A375 (cell line): ENCODE measurements at places on chromosomes 5 and 9. TPM values are rescaled to one million over a fixed set of nuclear protein-coding genes. Genes with fewer than 3 reads are reported as not detected.

The HSD17B3 gene
- 1.0 and 1.2 TPM in 2 replicates for total RNA-seq

The FGF1 gene
- total RNA-seq: 2.3 and 3.1 TPM in 2 replicates

The IL7R gene
- 7.3 and 8.3 TPM in 2 replicates for total RNA-seq

The DEPDC1B gene
- total RNA-seq: 26.9 and 31.8 TPM in 2 replicates

The RGS7BP gene
- not detected in 2 replicates for total RNA-seq

The SLC38A9 gene
- 20.4 and 27.7 TPM in 2 replicates for total RNA-seq

The SCGB3A1 gene
- not detected in 2 replicates for total RNA-seq

The REEP5 gene
- total RNA-seq: 35.6 and 42.6 TPM in 2 replicates

The FBXO38 gene
- 52.9 and 56.0 TPM in 2 replicates for total RNA-seq

The PGM5 gene
- 1.5 and 3.2 TPM in 2 replicates for total RNA-seq

The ORM2 gene
- total RNA-seq: not detected in 2 replicates

The NMUR2 gene
- total RNA-seq: 0.13 TPM in 1 of 2 replicates, not detected in the other

The ERCC6L2 gene
- total RNA-seq: 49.1 and 56.4 TPM in 2 replicates

The PRLR gene
- total RNA-seq: 0.04 and 0.16 TPM in 2 replicates
